ENCODE measurements at places on chromosomes 1 and 21. TPM values are rescaled to one million over a fixed set of nuclear protein-coding genes. Genes with fewer than 3 reads are reported as not detected.

GRCh38 chr1:168225476-168226190, at the start of gene SFT2D2:
Gene SFT2D2, plus strand, starts transcription at chr1:168226004. Its CDS starts 76 bp downstream, at chr1:168226080.
- H3K36me3 ChIP-seq, result no peaks in the 10 kb centered on the region
- DNase-seq, result peak; percentile 80
- no peaks in the 10 kb centered on the region for H3K27me3 ChIP-seq
- H3K4me3 ChIP-seq, result peak within 1 kb of the TSS; percentile 96
- peak within 1 kb of the TSS; percentile 75 for H3K27ac ChIP-seq

- no peak for DNase-seq
- no peak overlapping the region for H3K27ac ChIP-seq
- H3K27me3 ChIP-seq, result no peaks in the 10 kb centered on the region
- peaks cover 44% of the 10 kb centered on the region for H3K4me1 ChIP-seq
- H3K4me3 ChIP-seq, result no peak overlapping the region
Measured at GRCh38 chr1:201715801-201716741, 112.9 kb upstream of the IPO9 start.

GRCh38 chr1:165637427-165637826, 6.4 kb downstream of the MGST3 start:
- H3K4me1 ChIP-seq, result peaks cover 54% of the 10 kb centered on the region
- DNase-seq, result no peak
- H3K36me3 ChIP-seq, result no peaks in the 10 kb centered on the region
- H3K27me3 ChIP-seq, result no peaks in the 10 kb centered on the region
- no peak overlapping the region for H3K4me3 ChIP-seq

DNA sequence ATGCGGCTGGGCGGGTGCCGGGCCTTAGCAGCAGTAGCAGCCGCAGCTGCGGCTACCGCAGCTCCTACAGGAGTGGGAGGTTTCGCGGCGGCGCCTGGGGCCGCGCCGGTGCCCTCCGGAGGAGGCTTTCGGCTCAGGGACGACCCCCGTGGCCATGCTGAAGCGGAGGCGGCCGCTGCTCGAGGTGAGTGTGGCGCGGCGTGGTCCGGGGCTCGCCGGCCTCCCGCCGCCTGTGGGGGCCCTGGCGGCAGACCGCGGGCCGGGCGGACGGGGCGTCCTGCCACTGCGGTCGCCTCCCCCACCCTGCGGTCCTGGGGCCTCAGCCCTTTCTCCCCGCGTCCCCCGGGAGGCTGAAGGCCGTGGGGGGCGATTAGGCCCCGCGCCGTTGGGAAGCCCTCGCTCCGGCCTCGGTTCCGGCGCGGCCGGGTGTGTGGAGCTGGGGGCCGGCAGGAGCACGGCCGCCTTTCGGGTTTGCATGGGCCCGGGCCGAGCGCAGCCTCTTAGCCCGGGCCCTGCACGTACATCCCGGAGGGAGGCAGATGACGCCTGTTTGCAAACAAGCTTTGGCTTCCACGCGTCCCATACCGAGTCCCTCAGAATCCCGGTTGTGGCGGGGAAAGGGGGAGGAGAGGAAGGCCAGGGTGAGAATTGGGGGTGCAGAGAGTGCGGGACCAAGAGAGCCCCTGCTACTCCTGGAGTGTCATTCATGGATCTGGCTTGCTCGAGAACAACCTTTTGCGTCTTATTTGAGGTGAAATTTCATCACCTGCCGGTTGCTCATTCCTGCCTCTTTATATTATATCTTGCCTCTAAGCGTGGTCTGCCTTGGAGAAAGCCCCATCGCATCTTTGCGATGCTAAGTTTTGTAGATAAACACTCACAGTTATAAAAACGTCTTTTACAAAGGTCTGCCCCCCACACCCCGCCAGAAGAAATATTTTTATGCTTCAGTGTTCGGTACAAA, 613 bp downstream of the ZFYVE9 start:
- H3K36me3 ChIP-seq, result no peaks in the 10 kb centered on the region
- peak overlapping the region; percentile 95 for H3K27ac ChIP-seq
- no peaks in the 10 kb centered on the region for H3K27me3 ChIP-seq
- peak overlapping the region; percentile 78 for H3K4me3 ChIP-seq
- peak; percentile 46 for DNase-seq

DNA sequence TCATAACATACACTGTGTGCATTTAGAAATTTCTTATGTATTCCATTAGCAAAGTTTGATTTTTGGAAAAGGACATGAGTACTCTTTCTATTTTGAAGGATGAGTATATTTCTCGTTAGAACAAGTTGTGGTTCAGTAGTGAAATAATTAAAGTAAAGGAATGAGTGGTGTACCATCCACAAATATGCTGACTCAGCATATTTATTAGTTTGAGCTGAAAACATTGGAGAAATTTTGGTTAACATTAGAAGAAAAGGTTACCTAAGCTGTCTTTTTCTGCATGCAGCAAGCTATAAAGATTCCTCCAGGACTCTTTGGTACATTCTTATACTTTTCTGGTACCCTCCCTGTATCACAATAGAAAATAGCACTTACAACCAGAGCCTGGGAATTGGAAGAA, 5.7 kb upstream of the OR2L5 start:
- H3K27me3 ChIP-seq, result no peaks in the 10 kb centered on the region
- no peak overlapping the region for H3K27ac ChIP-seq
- H3K4me3 ChIP-seq, result no peak overlapping the region
- DNase-seq, result no peak
- H3K36me3 ChIP-seq, result no peaks in the 10 kb centered on the region

GRCh38 chr1:236103646-236104218, 38.6 kb upstream of the GPR137B start:
- no peaks in the 10 kb centered on the region for H3K4me1 ChIP-seq
- H3K27ac ChIP-seq, result no peak overlapping the region
- peak; percentile 56 for DNase-seq
- H3K4me3 ChIP-seq, result no peak overlapping the region

DNA sequence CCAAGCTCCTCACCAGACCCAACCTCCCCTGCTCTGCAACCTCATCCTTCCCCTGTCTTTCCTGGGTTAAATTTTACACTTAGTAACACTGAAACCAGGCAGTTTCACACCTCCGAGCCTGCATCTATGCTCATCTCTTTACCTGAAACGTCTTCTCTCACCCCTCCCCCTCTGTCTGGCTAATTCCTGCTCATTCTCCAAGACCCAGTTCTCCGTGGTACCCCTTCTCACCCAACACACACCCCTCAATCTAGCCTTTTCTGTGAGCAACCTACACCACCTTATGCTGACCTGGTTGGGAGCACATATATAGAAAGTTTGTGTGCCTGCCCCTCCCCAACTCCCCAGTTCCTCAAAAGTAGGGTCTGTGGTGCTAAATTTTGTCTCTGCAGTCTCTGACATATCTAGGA, 3.7 kb upstream of the KIAA1614 start:
- peaks cover 20% of the 10 kb centered on the region for H3K4me1 ChIP-seq
- peaks cover 12% of the 10 kb centered on the region for H3K27me3 ChIP-seq
- no peak overlapping the region for H3K4me3 ChIP-seq
- H3K27ac ChIP-seq, result no peak overlapping the region

GRCh38 chr1:10014016-10014415, 17.0 kb downstream of the RBP7 start:
- H3K36me3 ChIP-seq, result no peaks in the 10 kb centered on the region
- H3K27ac ChIP-seq, result no peak overlapping the region
- no peaks in the 10 kb centered on the region for H3K4me1 ChIP-seq
- no peak for DNase-seq
- H3K4me3 ChIP-seq, result no peak overlapping the region

DNA sequence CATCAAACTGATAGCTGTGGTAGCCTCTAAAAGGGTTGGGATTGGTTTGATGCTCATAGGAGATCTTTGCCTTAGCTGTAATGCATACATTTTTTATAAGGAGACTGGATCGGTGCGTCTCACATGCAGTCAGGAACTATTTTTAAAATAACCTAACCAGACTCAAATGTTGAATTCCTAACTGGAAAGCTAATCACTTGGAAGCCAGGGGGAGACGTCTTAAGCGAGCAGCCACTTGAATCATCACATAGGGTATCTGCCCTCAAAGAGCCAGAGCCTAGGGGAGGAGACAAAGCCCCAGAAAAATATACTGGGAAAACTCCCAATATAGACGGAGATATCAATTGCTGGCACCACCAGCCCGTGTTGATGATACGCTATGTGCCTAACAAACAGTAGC, 61.7 kb upstream of the PUM1 start:
- no peaks in the 10 kb centered on the region for H3K4me1 ChIP-seq
- H3K36me3 ChIP-seq, result no peaks in the 10 kb centered on the region
- H3K27ac ChIP-seq, result no peak overlapping the region
- H3K27me3 ChIP-seq, result no peaks in the 10 kb centered on the region

DNA sequence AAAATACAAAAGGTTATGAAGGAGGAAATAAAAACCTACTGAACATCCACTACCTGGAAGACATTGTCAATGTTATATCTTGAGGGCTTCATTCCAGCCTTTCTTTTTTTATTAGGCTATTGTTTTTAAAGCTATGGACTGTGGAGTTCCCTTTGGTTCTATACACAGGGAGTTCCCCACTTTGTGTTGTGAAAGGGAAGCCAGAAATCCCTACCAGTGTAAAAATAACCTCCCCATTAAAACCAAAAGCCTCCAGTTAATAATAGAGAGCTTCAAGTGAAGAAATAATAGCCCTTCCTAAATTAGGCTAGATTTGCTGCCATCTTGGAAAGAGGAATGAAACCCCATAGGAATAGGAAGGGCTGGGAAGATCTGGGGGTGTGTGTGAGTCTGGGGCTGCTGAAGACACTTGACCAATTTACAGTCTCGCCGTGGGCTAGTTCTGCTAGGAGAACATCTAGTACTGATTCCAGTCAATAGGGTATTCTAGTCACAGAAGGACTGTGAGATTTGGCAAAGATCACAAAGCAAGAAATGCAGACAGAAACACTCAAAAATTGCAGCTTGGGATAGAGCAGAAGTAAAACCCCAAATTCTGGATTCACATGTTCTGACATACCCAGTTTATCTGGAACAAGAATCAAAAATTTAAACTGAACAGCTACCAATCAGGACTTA, 32.4 kb upstream of the PTGFRN start:
- H3K27ac ChIP-seq, result no peak overlapping the region
- H3K36me3 ChIP-seq, result no peaks in the 10 kb centered on the region
- no peak for DNase-seq
- peaks cover 52% of the 10 kb centered on the region for H3K4me1 ChIP-seq
- H3K27me3 ChIP-seq, result no peaks in the 10 kb centered on the region

DNA sequence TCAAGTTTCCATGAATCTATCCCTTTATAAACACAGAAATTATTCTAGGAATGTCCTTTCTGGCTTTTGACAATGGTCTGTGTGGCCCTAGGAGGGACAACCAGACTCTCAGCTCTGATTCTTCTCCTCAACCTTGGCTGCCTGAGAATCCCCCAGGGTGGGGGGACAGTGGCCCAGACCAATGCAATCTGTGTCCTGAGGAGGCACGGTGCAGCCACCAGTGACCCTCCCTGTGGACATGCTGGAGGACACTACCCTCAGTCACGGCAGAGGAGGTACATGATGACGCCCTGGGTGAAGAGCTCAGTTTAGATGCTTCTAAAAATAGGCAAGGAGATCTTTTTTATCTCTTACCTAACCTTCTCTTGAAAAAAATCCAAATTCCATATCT, 91.7 kb downstream of the PGBD5 start:
- no peak for DNase-seq
- H3K27ac ChIP-seq, result no peak overlapping the region
- H3K4me1 ChIP-seq, result no peaks in the 10 kb centered on the region
- peaks cover 4% of the 10 kb centered on the region for H3K36me3 ChIP-seq

Gene ATP1A2
- total RNA-seq, result 41.2 TPM

Gene KPRP
- total RNA-seq, result not detected

Gene CTBS
- total RNA-seq, result 15.5 TPM

Gene FLG
- total RNA-seq, result not detected

Gene TGFB2
- 4.3 TPM for total RNA-seq

Gene CD1B
- not detected for total RNA-seq

Gene AIRE
- not detected for total RNA-seq

Gene IGSF9
- 4.9 TPM for total RNA-seq

Gene MIXL1
- total RNA-seq, result not detected

Gene SHISAL2A
- total RNA-seq, result not detected

Measured in body of pancreas (tissue), 4 donors.